ENCODE measurements at places on chromosomes 5 and 9. TPM values are rescaled to one million over a fixed set of nuclear protein-coding genes. Genes with fewer than 3 reads are reported as not detected.

DNA sequence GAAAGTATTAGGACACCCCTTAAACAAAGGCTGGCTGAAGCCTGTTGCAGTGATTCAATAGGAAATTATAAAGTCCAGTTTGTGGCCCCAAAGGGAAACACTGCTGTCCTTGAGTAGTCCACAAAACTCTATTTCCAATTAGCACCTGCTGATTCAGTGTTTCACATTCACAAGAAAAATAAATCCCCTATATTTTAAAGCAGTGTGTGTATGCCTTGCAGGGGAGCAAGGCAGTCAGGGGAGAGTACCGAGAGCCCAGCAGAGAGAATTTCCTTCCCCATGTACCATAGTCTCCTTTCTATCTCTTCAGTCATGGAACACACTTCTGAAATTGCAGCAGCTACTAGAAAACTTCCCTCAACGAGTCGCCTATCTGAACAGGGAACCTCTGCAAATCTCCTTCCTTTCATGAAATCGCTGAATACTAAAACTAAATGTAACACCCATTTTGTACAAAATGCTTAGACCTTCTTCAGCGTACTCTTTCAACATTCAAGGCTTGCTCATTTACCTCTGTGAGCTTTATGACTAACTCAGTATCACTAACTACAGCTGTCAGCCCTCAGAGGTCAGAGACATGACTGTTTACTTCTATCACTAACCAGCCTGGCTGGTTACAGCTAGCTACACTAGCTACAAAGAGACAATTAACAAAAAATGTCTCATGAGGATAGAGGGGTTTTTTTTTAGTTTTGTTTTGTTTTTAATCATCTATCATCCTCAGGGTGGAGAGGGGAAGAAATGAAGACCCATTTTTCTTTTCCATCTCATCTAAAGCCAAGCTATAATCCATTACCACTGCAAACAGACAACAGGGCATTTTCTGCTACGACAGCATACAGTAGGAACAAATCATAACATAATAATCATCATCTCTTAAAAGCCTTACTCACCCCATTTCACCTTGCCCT, 188.7 kb downstream of the EBF1 start:
- H3K4me1 ChIP-seq = no peaks in the 10 kb centered on the region
- H3K4me3 ChIP-seq = no peak overlapping the region
- H3K36me3 ChIP-seq = no peaks in the 10 kb centered on the region
- no peak overlapping the region for H3K27ac ChIP-seq
- no peak for DNase-seq
- H3K27me3 ChIP-seq = no peaks in the 10 kb centered on the region

DNA sequence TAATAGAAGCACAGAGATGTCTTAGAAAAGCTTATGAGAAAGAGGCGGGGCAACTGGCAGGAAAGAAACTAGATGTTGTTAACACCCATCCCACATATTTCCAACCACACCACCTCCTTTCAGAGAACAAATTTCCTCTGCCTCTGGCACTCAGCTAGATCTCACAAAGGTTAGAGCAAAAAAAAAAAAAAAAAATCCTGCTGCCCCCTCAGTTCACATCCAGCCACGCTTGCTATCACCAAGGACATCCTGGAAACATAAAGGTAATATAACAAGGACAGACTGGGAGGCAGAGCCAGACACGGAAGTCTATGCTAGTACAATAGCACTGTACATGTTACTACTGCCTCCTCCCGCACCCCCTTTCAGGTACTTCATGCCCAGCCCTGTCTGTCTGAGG, 238.0 kb upstream of the PTGER4 start:
- no peak for DNase-seq
- H3K27ac ChIP-seq = no peak overlapping the region
- H3K4me3 ChIP-seq = no peak overlapping the region
- H3K4me1 ChIP-seq = no peaks in the 10 kb centered on the region
- H3K36me3 ChIP-seq = no peaks in the 10 kb centered on the region

The UNC5A gene
- 4.0 TPM for total RNA-seq

The PITX1 gene
- not detected for total RNA-seq

GRCh38 chr5:135690466-135690865, 111.7 kb upstream of the CXCL14 start:
- no peaks in the 10 kb centered on the region for H3K27me3 ChIP-seq
- DNase-seq = peak; percentile 2
- H3K27ac ChIP-seq = no peak overlapping the region
- no peaks in the 10 kb centered on the region for H3K4me1 ChIP-seq
- H3K36me3 ChIP-seq = no peaks in the 10 kb centered on the region
- H3K4me3 ChIP-seq = no peak overlapping the region

- H3K27ac ChIP-seq = no peak overlapping the region
- H3K27me3 ChIP-seq = no peaks in the 10 kb centered on the region
- no peak for DNase-seq
- no peaks in the 10 kb centered on the region for H3K36me3 ChIP-seq
- no peak overlapping the region for H3K4me3 ChIP-seq
- no peaks in the 10 kb centered on the region for H3K4me1 ChIP-seq
Measured at GRCh38 chr5:87151547-87151946, 116.1 kb upstream of the RASA1 start.

GRCh38 chr5:64074533-64074932, 91.1 kb upstream of the RNF180 start:
- no peaks in the 10 kb centered on the region for H3K27me3 ChIP-seq
- DNase-seq = peak; percentile 49

The GABBR2 gene
- 1.2 TPM for total RNA-seq

The MARCOL gene
- not detected for total RNA-seq

DNA sequence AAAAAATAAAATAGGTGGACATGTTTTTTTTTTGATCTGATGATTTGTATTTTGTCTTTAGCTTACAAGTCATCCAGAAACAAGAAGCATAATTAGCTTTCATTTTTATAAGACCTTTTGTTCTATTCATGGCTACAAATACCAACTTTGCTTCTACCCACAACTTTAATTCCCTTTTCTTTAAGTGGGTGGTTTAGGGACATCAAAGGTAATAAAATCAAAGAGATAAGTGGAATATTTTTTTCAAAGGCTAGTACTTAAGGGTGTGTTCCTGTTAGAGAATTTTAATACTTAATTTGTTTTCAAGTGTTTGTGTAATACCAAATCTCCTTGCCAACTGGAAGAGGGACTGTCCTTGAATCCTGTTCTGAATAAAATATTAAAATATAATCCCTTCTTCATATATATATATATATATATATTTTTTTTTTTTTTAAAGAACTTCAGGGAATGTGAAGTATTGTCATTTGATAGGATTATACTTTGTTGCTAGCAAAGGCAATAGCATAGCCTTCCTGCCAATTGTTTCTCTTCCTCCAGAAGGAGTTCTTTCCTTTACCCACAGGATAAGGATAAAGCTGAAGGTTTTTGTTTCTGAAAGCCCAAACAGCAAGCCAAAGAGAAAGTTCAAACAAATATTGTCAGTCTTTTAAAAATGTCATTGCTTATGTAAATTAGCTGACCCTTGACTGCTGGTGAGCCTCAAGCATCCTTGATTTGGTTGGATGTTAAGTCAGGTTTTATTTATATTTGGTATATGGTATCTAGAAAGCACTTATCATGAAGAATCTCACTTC, 108.9 kb downstream of the PAM start:
- no peak overlapping the region for H3K4me3 ChIP-seq
- H3K36me3 ChIP-seq = no peaks in the 10 kb centered on the region
- peaks cover 6% of the 10 kb centered on the region for H3K4me1 ChIP-seq
- no peak overlapping the region for H3K27ac ChIP-seq
- H3K27me3 ChIP-seq = no peaks in the 10 kb centered on the region

The ZFP2 gene
- total RNA-seq = 0.78 TPM

The GABRA6 gene
- not detected for total RNA-seq

The SPOCK1 gene
- 14.0 TPM for total RNA-seq

GRCh38 chr9:36407122-36407723, 7.2 kb upstream of the RNF38 start:
- no peaks in the 10 kb centered on the region for H3K27me3 ChIP-seq
- DNase-seq = peak; percentile 54
- H3K27ac ChIP-seq = no peak overlapping the region
- H3K36me3 ChIP-seq = 0 out of 2 replicates have a peak, but pooled peaks cover 2% of the 10 kb centered on the region
- no peak overlapping the region for H3K4me3 ChIP-seq
- 0 out of 2 replicates have a peak, but pooled peaks cover 3% of the 10 kb centered on the region for H3K4me1 ChIP-seq

- H3K4me1 ChIP-seq = peaks cover 3% of the 10 kb centered on the region
- H3K27me3 ChIP-seq = no peaks in the 10 kb centered on the region
- H3K36me3 ChIP-seq = no peaks in the 10 kb centered on the region
- no peak for DNase-seq
- H3K27ac ChIP-seq = no peak overlapping the region
Measured at GRCh38 chr5:96814041-96814440, 6.3 kb upstream of the ERAP1 start.

GRCh38 chr5:8683496-8683895, 814.5 kb downstream of the MTRR start:
- no peak overlapping the region for H3K27ac ChIP-seq
- H3K36me3 ChIP-seq = no peaks in the 10 kb centered on the region
- no peak for DNase-seq
- no peak overlapping the region for H3K4me3 ChIP-seq
- no peaks in the 10 kb centered on the region for H3K4me1 ChIP-seq
- H3K27me3 ChIP-seq = no peaks in the 10 kb centered on the region

- DNase-seq = no peak
- H3K4me3 ChIP-seq = no peak overlapping the region
- H3K4me1 ChIP-seq = peaks cover 6% of the 10 kb centered on the region
- no peak overlapping the region for H3K27ac ChIP-seq
- H3K36me3 ChIP-seq = no peaks in the 10 kb centered on the region
Measured at GRCh38 chr9:134554373-134555093, 87.1 kb upstream of the COL5A1 start.

The DAP gene
- 44.4 TPM for total RNA-seq

The PHF24 gene
- 0.35 TPM for total RNA-seq

DNA sequence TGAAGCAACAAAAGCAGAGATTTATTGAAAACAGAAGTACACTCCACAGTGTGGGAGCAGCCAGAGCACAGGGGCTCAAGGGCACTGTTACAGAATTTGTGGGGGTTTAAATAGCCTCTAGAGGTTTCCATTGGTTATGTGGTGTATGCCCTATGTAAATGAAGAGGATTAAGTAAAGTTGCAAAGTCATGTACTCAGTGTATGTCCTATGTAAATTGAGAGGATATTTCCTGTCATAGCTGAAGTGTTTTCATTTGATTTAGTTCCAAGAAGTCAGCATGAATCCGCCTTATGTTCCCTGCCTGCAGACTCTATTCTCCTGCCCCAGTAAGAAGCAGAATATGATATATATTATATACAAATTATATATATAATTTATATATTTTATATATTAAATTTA, 966.0 kb upstream of the COX7C start:
- no peaks in the 10 kb centered on the region for H3K36me3 ChIP-seq
- DNase-seq = no peak
- no peak overlapping the region for H3K27ac ChIP-seq
- no peak overlapping the region for H3K4me3 ChIP-seq
- no peaks in the 10 kb centered on the region for H3K4me1 ChIP-seq

DNA sequence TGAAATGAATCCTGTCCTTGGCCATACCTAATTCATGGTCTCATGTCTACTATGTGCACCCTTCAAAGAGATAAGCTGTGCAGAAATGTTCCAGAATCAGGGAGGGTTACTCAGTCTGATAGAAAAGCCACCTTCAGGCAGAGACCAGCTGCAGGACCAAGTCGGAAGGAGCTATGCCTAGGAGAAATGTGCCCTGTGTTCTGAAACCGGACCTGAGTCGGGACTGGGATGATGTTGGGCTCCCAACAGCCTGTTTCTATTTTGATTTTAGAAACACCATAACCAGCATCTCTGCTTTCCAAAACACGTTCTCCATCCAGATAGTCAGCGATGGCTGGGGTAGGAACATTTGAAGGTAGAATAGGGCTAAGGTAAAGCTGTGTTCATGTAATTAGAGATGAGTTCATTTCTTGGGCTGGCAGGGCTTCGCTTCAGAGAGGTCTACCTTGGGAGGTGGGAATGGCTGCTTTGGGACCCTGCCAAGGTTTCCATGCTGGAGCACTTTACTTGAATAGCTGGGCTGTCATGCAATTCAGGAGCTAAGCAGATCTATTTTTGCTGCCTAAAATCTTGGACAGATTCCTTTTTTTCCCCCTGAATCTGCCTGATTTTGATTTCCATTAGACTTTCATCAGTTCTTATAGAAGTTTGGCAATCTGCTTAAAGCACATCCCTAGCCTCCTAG, 2.8 kb downstream of the ADCY2 start:
- peak overlapping the region; percentile 82 for H3K4me3 ChIP-seq
- H3K27ac ChIP-seq = no peak overlapping the region
- peaks cover 34% of the 10 kb centered on the region for H3K4me1 ChIP-seq
- DNase-seq = no peak
- H3K27me3 ChIP-seq = no peaks in the 10 kb centered on the region
- no peaks in the 10 kb centered on the region for H3K36me3 ChIP-seq

DNA sequence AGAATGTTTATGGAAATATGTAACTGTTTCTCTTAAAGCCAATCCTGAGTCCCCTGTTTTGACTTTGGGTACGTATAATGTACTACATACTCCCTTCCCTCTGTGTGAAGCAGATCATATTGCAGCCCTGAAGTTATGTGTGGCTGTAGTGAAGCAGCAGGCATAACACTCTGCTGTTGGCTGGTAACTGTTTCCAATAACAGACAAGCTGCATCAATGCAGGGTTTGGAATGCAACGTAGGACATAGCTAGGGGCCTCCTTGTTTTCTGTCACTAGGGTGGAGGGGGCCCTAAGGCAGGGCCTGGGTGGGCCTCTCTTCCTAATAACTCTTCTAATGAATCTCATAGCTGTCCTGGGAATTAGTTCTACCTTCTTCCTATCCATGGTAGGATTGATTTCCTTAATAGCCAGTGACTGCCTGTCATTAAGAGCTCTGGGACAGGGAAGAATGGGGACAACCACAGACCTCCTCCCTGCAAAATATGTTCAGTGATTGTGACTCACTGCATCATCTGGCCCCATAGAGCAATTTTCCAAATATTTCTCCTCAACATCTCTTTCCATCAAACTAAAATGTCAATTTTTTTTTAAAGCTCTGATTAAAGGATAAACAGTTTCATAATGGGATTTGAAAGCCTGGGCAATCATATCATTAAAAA, 129.6 kb upstream of the HMHB1 start:
- DNase-seq = no peak
- no peaks in the 10 kb centered on the region for H3K4me1 ChIP-seq
- no peaks in the 10 kb centered on the region for H3K36me3 ChIP-seq
- H3K27ac ChIP-seq = no peak overlapping the region
- no peak overlapping the region for H3K4me3 ChIP-seq

- H3K27me3 ChIP-seq = no peaks in the 10 kb centered on the region
- no peaks in the 10 kb centered on the region for H3K4me1 ChIP-seq
- DNase-seq = no peak
- H3K27ac ChIP-seq = no peak overlapping the region
- H3K4me3 ChIP-seq = no peak overlapping the region
Measured at GRCh38 chr9:13090628-13091027, 188.9 kb downstream of the MPDZ start.

- no peak overlapping the region for H3K27ac ChIP-seq
- H3K27me3 ChIP-seq = peaks cover 62% of the 10 kb centered on the region
- no peak for DNase-seq
Measured at GRCh38 chr9:121282277-121283079, 14.5 kb downstream of the GSN start.

The DAPK1 gene
- 131 TPM for total RNA-seq

- H3K4me1 ChIP-seq = peaks cover 5% of the 10 kb centered on the region
- H3K27ac ChIP-seq = no peak overlapping the region
- peaks cover 19% of the 10 kb centered on the region for H3K27me3 ChIP-seq
- H3K36me3 ChIP-seq = no peaks in the 10 kb centered on the region
- no peak for DNase-seq
- H3K4me3 ChIP-seq = peak overlapping the region; percentile 97
Measured at GRCh38 chr9:109781541-109782197, 1.7 kb downstream of the PALM2AKAP2 start.

The FOXI1 gene
- not detected for total RNA-seq
